ENCODE measurements at places on chromosomes 6 and 20.

GRCh38 chr6:137782166-137783039, 84.7 kb upstream of the TNFAIP3 start:
- no peak for DNase-seq

GRCh38 chr6:121726596-121726995, 291.1 kb downstream of the GJA1 start:
- no peak for DNase-seq

DNA sequence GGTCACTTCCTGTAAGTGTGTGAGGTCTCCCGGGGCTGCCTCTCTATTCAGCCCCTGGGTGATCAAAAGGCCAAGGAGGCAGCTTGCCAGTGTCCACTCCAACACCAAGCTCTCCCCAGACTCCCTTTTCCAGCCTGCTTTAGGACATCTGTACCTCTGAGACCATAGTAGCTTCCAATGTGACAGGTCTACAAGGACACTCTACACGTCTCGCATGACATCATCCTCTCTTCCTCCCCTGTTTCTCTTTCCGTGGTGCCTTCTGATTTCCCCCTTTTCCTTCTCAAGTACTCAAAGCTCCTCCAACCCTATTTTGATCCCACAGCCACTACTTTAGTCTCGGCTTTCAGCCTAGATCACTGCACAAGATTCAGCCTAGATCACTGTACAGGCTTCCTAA, 26.4 kb downstream of the HLA-F start:
- no peak for DNase-seq

DNA sequence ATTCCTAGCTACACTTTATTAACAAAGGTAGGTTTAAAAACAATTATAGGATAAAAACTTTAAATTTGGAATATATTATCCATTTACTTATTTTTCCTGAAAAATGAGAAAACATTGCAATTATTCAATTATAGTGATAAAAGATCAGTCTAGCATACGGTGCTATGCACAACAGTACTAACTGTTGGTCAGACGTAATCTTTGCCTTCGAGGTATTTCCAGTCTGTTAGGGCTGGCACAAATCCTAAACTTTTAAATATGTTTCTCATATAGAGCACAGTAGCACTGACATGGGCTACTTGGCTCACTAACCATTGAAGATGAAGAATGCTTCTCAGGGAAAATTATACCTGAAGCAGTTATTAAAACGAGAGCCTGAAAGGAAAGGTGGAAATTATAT, 214.8 kb downstream of the PRKN start:
- DNase-seq, result no peak

DNA sequence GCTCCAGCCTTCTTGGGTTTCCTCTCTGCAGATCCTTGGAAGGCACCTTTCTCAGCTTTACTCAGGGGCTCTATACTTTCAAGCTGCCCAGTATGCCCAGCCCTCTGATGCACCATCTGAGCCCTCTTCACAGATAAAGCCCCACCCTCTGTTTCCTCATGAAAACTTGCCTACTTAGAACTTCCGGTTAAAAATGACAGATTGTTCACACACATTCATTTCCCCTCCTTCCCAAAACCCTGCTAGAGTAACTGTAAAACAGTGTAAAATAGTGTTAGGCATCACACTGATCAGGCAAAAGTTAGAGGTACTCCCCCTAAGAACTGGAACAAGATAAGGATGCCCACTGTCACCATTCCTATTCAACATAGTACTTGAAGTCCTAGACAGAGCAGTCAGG, 14.0 kb upstream of the GCM1 start:
- no peak for DNase-seq

DNA sequence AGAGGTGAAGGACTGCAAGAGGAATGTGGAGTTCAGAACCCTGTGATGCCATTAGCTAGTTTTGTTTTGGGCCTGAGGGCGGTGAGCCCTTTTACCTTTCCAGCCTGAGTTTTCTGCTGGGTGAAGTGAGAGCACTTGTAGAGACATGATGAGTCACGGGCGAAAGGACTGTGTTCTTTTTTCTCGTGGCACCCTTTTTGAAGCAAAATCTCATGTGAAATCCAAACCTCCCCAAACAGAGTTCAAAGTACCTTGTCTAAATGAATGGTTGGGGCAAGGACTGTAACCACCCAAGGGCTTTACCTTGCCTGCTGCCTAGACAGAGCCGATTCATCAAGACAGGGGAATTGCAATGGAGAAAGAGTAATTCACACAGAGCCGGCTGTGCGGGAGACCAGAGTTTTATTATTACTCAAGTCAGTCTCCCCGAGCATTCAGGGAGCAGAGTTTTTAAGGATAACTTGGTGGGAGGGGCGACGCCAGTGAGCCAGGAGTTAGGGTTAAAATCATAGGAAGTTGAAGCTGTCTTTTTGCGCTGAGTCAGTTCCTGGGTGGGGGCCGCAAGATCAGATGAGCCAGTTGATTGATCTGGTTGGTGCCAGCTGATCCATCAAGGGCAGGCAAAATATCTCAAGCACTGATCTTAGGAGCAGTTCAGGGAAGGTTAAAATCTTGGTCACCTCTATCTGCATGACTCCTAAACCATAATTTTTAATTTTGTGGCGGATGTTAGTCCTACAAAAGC, 25.8 kb downstream of the SAMD5 start:
- DNase-seq, result no peak

GRCh38 chr6:71388068-71388744, 99.6 kb downstream of the OGFRL1 start:
- peak; percentile 55 for DNase-seq

- no peak for DNase-seq
Observed at GRCh38 chr20:62045118-62045517, 20.6 kb downstream of the TAF4 start.

DNA sequence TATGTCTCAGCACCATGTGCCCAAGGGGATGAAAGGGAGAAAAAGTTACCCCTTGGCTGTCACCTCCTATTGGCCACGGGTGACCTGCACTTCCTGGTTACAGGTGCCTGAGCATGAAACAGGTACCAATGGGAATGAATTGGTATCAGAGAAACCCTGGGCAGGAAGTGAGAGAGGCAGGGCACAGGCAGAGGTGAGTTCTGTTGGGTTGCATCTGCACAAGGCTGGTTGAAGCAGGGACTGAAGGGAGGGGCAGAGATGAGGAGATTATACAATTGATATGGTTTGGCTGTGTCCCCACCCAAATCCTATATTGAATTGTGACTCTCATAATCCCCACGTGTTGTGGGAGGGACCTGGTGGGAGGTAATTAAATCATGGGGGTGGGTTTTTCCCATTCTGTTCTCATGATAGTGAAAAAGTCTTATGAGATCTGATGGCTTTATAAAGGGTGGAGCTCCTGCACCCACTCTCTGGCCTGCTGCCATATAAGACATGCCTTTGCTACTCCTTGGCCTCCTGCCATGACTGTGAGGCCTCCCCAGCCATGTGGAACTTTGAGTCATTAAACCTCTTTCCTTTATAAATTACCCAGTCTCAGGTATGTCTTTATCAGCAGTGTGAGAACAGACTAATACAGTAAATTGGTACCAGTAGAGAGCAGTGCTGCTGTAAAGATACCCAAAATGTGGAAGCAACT, 291.8 kb downstream of the LRFN2 start:
- peak; percentile 8 for DNase-seq

GRCh38 chr6:6696867-6697531, 108.5 kb downstream of the LY86 start:
- peak; percentile 85 for DNase-seq

DNA sequence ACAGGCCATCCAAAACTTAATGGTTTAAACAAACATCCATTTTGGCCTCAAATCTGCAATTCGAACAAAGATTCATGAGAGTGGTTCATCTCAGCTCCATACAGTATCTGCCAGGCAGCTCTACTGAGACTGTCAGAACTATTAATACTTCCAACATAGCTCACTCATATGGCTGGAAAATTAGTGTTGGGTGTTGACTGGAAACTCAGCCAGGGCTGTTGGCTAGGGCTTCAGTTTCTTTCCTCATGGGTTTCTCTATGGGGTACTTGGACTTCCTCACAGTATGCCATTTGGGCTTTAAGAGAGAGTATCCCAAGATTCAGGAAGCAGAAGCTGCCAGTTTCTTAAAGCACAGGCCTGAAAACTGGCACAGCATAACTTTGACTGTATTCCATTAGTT, 240.3 kb downstream of the TPBG start:
- no peak for DNase-seq

DNA sequence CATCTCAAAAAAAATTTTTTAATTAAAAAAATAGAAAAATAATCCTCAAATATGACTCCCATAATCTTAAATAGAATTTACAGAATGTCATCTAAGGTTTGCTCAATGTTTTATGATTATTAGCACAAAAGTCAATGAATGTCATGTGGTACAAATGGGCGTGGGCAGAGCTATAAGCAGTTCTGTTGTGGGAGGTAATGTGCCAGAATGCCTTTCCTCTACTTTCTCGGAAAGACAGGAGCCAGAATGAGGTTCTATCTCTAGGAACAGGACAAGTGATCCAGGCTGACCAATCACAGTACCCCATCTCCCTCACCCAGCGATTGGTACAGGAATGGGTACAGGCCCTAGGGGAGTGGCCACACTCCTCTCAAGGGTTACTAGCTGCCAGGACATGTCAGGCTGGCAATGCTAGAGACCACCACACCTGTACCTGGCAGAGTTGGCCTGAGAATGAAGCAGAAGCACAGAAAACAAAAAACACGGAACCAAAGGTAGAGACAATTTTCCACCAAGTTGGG, 15.1 kb downstream of the RALGAPA2 start:
- DNase-seq, result no peak

DNA sequence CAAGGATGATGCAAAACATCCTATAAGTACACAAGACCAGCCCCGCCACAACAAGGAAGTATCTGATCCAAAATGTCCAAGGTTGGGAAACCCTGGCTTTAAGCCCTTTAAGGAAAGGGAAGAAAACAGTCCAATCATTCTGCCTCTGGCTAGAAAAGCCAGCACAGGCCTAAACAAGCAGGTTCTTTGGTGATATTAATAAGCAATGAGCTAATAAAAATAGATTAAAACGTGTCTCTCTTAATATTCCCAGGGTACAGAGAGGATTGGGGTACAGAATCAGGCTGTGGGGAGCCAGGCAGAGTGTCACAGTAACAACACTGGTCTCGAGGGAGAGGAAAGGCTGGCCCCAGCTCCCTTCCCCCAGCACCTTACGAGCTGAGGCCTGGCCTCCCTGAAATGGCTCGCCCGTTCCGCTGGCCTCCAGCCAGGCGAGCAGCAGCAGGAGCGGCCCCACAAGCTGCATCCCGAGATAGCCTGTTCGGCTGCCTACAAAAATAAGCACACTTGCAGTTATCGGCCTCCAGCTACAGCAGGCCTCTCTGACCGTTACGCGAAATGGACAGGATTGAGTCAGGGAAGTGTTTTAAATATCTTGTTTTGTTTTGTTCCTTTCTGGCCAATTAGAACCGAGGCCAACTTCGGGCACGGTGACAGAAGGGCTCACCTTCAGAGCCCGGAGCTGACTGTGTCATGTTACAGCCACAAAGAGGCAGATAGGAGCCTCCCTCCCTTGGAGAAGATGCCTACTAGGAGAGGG, 4.0 kb upstream of the ZMYND8 start:
- peak; percentile 98 for DNase-seq

DNA sequence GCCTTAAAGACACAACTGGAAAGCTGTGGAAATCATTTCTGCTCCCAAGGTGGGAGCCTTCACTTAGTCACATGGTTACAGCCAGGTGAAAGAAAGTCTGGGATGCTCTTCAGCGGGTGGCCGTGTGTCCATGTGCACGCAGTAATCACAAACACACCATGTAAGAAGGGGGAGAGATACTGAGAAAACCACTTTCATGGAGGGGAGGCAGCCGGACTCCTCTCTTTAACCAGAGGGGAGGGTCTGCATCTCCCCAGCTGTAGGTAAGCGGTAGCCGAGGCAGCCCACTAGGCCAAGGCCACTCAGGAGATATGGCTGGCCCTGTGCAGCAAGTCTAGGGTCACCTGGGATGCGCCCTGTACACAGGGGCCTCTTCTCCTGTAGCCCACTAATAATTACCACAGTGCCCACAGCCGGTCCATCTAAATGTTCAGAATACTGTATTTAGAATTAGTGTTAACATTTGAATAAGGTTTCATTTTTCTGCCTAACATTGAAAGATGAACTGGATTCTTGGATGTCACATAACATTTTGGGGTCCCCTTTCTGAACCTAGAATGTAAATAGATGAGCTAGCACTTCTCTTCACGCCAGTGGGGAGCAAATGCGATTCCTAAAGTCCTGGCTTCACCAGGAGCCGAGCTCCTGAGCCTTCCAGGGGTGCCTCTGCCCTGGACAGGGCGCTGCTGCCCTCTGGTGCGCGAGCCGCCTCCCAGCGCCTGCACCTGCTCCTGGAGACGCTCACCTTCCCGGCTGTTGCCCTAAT, 15.9 kb downstream of the GPR31 start:
- DNase-seq, result peak; percentile 16

DNA sequence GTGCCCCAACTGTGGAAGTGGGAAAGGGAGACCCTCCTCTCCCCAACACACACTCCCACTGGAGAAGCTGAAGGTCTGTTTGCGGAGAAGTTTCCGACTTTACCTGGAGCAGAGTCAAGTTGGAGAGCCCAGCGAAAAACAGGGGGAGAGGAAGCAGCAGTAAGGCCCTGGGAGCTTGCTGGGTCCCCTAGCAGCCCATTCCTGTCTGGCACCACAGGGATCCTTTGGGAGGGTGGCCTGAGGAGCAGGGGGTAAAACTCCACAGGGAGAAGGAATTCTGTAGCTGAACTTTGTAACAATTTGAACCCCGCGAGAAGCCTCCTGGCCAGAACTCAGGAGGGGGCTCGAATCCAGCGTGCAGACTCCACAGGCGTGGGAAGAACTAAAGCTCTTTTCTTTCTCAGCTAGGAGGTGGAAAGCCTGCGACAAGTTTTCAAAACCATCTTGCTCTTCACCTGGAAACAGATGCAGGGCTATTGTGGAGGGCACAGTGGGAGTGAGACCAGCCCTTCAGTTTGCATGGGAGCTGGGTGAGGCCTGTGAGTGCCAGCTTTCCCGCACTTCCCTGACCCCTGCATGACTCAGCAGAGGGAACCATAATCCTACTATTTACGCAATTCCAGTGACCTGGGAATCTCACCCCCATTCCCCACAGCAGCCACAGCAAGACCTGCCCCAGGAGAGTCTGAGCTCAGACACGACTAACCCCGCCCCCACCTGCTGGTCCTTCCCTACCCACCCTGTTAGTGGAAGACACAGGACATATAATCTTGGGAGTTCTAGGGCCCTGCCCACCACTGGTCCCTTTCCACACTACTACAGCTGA, 25.8 kb downstream of the SERPINB9 start:
- peak; percentile 85 for DNase-seq

GRCh38 chr6:153328194-153328593, 197.1 kb upstream of the RGS17 start:
- peak; percentile 89 for DNase-seq

DNA sequence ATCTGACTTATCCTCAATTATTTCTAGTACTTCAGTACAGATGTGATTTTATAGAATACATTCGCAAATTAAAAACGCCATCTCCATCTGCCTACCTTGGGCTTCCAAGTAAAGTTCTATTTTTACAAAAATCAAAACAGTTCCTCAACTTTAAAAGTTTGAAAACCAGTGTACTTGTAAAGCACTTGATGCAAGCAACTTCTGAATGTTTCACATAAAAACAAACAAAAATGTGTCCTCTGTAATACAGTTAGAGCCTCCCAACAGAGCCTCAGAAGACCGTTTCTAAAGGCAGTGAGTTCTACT, 384 bp upstream of the MANEA start:
- DNase-seq, result peak; percentile 37

Measured in bronchial epithelial cell (primary cell).